Thoracic aorta (tissue), 2 donors: ENCODE measurements at places on chromosomes 4 and X.

- no peaks in the 10 kb centered on the region for H3K36me3 ChIP-seq
- DNase-seq: no peak
- no peaks in the 10 kb centered on the region for H3K27me3 ChIP-seq
- no peak overlapping the region for H3K4me3 ChIP-seq
- no peaks in the 10 kb centered on the region for H3K4me1 ChIP-seq
These were observed 95.9 kb downstream of the SYTL5 start for GRCh38 chrX:38102240-38102639.

- H3K27ac ChIP-seq: no peak within 1 kb of the TSS
- H3K36me3 ChIP-seq: no peaks in the 10 kb centered on the region
- no peak for DNase-seq
These were observed at the start of gene DCX for GRCh38 chrX:111411983-111412382. Gene DCX (minus strand): TSS chrX:111412192. CDS start chrX:111410398, 1,794 bp downstream.

DNA sequence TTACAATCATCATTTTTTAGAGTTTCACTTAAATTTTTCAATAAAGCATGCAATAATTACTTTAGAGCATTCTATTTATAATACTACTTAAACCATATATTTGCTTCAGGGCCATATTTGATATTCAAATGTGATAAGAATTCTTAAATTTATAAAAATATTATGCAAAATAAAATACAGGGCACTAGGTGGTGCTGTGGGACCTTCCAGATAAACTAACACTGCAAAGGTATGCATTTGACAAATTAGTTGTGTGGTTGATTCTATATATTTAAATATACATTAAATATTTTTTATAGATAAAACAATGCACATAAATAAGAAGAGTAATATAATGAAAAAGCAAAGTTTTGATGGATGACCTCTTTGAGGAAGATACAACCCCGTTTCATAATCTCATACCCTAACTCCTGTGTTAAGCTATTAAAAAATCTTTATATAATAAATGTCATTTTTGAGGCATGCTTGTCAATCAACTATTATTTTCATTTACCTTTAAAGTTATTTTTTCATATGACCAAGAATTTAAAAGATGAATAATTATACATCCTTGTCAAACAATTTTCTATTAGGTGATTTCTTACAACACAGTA is 128.4 kb downstream of the REELD1 start:
- H3K36me3 ChIP-seq: no peaks in the 10 kb centered on the region
- no peak overlapping the region for H3K27ac ChIP-seq
- H3K4me3 ChIP-seq: no peak overlapping the region

GRCh38 chr4:137452799-137453198 is 79.5 kb downstream of the PCDH18 start:
- H3K36me3 ChIP-seq: no peaks in the 10 kb centered on the region
- H3K4me1 ChIP-seq: no peaks in the 10 kb centered on the region
- H3K27me3 ChIP-seq: no peaks in the 10 kb centered on the region
- H3K27ac ChIP-seq: no peak overlapping the region

GRCh38 chr4:149493492-149493891 is 322.2 kb downstream of the IQCM start:
- no peak for DNase-seq
- no peaks in the 10 kb centered on the region for H3K36me3 ChIP-seq
- H3K4me3 ChIP-seq: no peak overlapping the region
- no peak overlapping the region for H3K27ac ChIP-seq
